ENCODE measurements at places on chromosomes 11 and 22.
A peak's percentile ranks its signal among the peaks of the same experiment; 100 is the strongest.

DNA sequence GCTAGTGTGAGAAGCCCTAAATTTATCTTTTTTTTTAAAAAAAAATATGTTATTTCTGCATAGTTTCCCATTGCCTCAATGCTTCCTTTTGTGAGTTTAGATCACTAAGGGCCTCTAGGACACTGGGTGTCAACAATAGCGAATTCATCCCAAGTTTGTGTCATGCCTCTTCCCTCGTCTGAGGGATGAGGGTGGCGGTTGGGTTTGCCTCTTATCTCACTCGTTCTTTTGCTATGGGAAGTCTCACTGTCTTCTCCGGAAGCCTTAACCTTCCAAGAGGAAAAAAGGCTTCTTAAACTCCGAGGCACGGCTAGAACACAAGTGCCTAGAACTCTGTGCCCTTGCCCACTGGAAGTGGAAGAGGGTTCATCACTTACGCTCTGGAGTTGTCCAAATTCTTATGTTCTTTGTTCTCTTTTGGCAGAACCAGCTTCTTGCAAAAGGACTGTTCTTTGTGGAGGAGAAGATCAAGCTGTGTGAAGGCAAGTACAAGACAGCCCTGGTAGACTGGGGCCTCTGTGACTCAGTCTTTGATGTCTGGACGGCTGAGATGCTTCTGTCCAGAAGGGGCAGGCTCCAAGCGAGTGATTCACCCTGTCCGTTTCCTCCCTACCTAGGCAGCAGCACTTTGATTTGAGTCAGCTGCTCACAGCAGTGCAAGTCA lies 78.5 kb downstream of the TRAF6 start:
- DNase-seq = no peak

GRCh38 chr22:32961497-32961896 lies 96.7 kb downstream of the SYN3 start:
- no peak for DNase-seq

GRCh38 chr11:103798026-103798425 lies 238.4 kb upstream of the DDI1 start:
- DNase-seq = no peak

DNA sequence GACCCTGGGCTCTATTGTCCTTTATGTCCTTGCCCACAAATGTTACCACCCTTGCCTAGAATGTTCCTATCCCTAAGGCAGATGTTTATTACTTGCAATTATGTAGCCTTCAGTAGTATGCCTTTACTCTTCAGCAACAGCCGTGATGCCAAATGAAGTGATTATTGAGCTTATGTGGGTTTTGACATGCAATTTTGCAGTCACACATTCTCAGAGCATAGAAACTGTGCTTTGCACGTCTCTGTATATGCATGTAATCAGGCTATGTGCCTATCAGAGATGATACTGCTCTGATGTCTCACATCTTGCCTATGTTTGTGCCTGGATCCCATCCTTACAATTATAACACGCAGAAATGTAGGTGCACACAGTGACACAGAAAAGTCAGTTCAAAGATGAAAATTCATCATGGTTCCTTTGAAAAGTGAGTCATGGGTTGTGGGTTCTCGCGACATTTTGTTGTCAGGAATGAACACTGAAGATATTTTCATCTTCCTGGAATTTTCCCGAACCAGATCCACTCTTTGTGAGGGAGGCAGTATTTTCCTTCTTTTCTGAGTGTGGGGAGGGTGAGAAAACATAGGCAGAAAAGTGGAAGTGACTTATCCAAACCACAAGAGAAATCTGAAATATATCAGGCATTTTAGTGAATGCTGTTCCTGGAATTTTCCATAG lies 81.1 kb downstream of the BMAL1 start:
- no peak for DNase-seq

DNA sequence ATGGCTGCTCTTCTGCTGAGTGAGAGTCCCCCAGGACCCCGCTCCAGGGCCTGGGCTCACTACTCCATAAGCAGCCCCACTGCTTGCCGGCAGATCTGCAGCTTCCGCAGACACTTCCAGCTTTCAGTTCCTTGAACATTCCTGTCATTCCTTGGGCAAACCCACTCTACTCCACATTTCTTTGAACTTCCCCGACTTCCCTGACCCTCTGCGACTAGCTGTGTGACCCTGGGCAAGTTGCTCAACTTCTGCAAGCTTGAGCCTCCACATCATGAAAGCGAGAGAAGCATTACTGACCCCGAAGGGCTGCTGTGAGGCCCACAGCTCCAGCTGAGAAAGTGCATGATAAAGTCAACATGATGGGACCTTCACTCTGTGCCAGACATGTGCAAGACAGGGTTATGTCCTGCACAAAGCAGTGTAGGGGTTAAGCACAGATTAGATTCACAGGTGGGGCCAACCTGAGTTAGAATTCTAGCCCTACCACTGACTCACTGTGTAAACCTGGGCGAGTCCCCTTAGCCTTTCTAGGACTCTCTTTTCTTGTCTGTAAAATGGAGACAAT lies 51.8 kb downstream of the THAP12 start:
- no peak for DNase-seq

DNA sequence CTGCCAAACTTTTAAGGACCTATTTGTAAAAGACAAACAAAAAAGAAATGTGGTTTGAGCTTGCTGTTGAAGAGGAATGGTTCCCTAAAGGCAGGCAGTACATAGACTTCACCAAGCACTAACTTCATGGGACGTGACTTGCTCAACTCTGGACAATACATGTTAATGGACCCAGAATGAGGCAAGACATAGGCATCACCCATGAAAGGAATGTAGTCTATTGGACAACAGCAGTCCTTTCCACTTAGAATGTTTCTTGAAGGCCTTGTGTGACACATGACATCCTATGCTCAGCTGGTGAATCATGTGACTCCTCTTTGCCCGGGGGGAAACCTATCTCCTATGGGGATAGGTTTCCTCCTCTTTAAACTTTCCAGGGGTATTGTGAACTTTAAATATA lies 246.4 kb upstream of the BLID start:
- no peak for DNase-seq

DNA sequence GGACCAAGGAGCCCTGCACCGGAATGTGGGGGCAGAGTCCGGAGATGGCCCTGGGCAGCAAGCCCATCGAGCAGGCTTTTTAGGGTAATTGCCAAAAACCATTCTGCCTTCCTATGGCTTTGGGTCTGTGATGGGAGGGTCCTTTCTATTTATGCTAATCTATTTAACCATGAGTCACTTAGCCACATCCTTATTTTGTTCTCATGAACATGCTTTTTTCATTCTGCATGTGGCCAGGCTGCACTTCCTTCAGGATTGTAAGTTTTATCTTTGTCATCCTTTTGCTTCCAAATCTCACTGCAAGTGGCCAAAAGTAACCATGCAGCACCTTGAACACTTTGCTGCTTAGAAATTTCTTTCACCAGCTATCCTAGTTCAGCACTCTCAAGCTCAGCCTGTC lies 88.3 kb downstream of the EFCAB6 start:
- DNase-seq = no peak

- no peak for DNase-seq
Observed at GRCh38 chr22:21446827-21447690, 20.1 kb upstream of the TMEM191C start.

- no peak for DNase-seq
Observed at GRCh38 chr11:10666556-10667520, 26.7 kb downstream of the IRAG1 start.

GRCh38 chr11:126420698-126421256 lies 65.3 kb downstream of the ST3GAL4 start:
- no peak for DNase-seq

- no peak for DNase-seq
Observed at GRCh38 chr11:47495011-47495855, 46.3 kb upstream of the RAPSN start.

DNA sequence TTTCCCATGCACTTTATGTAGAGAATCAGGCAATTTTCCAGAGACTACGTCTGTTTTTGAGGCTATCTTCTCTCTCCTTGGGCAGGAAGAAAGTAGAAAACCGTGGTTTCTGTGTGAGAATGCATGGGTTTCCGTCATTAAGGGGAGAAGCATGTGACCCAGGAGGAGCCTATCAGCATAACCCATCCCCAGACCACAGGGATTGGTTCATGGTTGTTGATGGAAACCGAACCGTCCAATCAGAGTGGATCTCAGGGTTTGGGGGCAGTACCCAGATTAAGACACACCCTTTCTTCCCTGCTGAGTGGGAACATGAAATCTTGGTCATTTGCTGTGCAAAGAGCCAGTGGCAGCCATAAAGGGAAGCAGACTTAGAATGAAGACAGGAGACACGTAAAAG lies 517.8 kb downstream of the MN1 start:
- no peak for DNase-seq

GRCh38 chr22:19201869-19202798 lies 23.6 kb upstream of the SLC25A1 start:
- no peak for DNase-seq

DNA sequence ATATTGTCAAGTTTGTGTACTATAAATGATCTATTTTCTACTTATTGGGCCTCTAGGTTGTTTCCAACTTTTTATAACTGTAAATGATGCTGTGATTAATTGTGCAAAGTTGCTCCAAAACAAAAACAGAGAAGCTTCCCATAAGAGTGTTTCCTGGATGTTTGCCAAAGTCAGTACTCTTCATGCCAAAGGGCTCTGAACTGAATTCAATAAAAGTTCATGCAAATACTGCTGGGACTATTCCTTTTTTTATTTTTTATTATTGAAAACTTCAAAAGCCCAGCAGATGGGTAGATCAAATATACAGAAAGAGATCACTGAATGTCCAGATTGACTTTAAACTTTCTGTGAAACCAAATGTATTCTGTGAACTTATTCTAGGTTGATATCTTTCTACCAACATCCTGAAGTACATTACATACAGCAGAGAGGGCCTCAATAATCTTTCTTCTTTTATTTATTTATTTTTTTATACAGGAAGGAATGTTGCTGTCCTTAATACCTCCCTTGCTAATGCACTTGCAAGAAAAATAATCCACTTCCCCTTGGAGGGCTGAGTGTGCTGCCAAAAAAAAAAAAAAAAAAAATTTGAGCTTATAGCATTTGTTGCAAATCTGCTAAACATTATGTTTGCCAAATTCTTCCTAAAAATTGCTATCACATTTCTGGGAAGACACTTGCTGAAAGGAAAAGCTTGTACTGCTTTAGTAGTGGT lies 53.0 kb downstream of the CTSC start:
- DNase-seq = no peak

- no peak for DNase-seq
Observed at GRCh38 chr22:21855676-21856075, 11.8 kb downstream of the MAPK1 start.

- DNase-seq = no peak
Observed at GRCh38 chr11:67323526-67323925, 20.2 kb downstream of the SSH3 start.

- DNase-seq = peak; percentile 75
Observed at GRCh38 chr11:95790933-95791708, 823 bp downstream of the CEP57 start.

DNA sequence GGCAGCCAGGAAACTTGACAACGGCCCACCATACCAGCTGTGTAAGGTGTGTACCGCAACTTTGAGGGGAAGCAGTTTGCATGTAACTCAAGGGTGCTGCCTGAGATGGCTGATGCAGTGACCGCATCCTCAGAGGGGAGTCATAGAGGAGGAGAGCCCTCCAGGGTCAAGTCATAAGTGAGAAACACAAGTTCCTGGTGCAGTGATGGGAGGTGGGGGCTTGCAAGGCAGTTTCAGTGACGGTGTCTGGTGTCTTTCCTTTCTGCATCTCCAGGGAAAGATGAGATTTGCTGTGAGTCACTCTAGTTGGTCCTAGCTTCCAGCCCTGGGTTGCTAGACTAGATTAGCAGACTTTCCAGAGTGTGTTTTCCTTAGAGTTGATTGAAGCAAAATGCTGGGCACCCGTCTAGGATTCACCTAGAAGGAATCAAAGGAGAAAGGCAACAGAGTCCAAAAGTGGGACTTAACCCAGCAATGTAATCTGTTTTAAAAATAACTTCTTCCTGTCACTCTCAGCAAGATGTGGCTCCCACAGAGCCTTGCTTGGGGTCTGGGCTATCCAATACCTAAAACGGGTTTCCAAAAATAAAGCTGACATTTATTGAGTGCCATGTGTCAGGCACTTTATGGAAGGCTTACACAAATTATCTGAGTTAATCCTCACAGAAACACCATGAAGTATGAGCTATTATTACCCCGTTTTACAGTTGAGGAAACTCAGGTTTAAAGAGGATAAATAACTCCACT lies 265.4 kb upstream of the PLET1 start:
- DNase-seq = no peak

DNA sequence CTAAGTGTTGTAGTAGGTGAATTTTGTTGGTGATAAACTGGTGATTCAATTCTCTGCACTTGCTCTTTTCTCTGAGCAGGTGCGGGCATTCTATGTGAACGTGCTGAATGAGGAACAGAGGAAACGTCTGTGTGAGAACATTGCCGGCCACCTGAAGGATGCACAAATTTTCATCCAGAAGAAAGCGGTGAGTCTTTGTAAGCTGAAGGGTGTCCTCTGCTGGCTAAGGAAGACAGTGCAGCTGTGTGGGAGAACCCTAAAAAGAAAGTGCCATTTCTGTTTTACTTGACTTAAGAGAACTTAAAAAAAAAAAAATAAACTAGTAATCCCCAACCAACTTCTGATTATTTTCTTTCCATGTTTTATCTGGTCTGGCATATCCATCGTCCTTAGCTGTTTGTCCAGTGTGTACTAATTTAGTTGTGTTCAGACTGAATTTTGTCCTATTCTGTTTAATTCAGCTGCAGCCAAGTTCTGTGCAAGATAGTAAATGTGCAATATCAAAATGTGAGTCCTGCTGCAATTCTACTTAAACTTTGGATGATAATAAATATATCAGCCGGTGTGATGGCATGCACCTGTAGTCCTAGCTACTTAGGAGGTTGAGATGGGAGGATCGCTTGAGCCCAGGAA lies 29.6 kb downstream of the CAT start:
- peak; percentile 67 for DNase-seq

DNA sequence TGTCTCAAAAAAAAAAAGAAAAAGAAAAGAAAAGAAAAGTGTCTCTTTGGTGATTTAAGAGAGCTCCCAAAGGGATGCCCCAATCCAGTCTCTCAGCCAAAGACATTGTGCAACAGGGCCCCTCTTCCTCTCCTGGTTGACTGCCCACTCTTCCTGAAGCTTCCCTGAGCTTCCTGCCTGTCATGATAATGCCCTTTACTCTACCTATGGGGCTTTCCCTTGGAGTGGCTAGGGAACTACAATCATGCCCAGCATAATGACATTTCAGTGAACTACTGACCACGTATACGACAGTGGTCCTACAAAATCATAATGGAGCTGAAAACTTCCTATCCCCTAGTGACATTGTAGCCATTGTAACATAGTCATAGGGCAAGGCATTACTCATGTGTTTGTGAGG lies 118.0 kb downstream of the RASSF10 start:
- no peak for DNase-seq

GRCh38 chr11:75834728-75835127 lies 19.7 kb downstream of the UVRAG start:
- DNase-seq = no peak

Measured in activated naive CD4-positive, alpha-beta T cell treated with anti-CD3 and anti-CD28 coated beads, Interleukin-2, amount 10 ng/mL, durations not matched to agents 7 days and 5 days (primary cell).